Spinal cord (tissue), 10 donors: ENCODE measurements at places on chromosomes 4 and X. TPM values are rescaled to one million over a fixed set of nuclear protein-coding genes. Genes with fewer than 3 reads are reported as not detected.

The DCAF8L2 gene
- not detected for total RNA-seq

- no peak overlapping the region for H3K27ac ChIP-seq
- no peak for DNase-seq
- peaks cover 6% of the 10 kb centered on the region for H3K4me1 ChIP-seq
- H3K27me3 ChIP-seq, result peaks cover 2% of the 10 kb centered on the region
- no peak overlapping the region for H3K4me3 ChIP-seq
Measured at GRCh38 chrX:9919632-9920172, 47.5 kb upstream of the CLDN34 start.

GRCh38 chr4:19074036-19074435 is 1052.5 kb upstream of the LCORL start:
- H3K36me3 ChIP-seq, result no peaks in the 10 kb centered on the region
- H3K4me1 ChIP-seq, result no peaks in the 10 kb centered on the region
- H3K27ac ChIP-seq, result no peak overlapping the region
- H3K4me3 ChIP-seq, result no peak overlapping the region
- DNase-seq, result peak; percentile 95

GRCh38 chr4:158630893-158631292 is 40.8 kb downstream of the C4orf46 start:
- DNase-seq, result no peak
- H3K27me3 ChIP-seq, result no peaks in the 10 kb centered on the region
- H3K4me1 ChIP-seq, result no peaks in the 10 kb centered on the region

DNA sequence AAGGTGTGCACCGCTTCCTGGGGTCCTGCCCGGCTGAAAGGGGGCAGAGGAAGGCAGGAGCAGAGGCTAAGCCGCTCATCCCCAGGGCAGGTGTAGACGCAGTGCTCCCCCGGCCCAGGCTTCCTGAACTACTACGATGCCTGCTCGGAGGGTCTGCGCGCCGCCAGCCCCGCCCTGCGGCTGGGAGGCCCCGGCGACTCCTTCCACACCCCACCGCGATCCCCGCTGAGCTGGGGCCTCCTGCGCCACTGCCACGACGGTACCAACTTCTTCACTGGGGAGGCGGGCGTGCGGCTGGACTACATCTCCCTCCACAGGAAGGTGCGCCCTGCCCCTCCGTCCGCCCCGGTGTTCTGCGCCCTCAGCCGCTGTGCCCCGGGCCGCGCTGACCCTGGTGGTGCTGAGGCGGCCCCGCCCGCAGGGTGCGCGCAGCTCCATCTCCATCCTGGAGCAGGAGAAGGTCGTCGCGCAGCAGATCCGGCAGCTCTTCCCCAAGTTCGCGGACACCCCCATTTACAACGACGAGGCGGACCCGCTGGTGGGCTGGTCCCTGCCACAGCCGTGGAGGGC is 8.4 kb upstream of the SLC26A1 start:
- H3K4me1 ChIP-seq, result peaks cover 37% of the 10 kb centered on the region
- H3K27me3 ChIP-seq, result peaks cover 43% of the 10 kb centered on the region
- H3K4me3 ChIP-seq, result no peak overlapping the region
- no peak for DNase-seq
- no peak overlapping the region for H3K27ac ChIP-seq
- H3K36me3 ChIP-seq, result peaks cover 30% of the 10 kb centered on the region

DNA sequence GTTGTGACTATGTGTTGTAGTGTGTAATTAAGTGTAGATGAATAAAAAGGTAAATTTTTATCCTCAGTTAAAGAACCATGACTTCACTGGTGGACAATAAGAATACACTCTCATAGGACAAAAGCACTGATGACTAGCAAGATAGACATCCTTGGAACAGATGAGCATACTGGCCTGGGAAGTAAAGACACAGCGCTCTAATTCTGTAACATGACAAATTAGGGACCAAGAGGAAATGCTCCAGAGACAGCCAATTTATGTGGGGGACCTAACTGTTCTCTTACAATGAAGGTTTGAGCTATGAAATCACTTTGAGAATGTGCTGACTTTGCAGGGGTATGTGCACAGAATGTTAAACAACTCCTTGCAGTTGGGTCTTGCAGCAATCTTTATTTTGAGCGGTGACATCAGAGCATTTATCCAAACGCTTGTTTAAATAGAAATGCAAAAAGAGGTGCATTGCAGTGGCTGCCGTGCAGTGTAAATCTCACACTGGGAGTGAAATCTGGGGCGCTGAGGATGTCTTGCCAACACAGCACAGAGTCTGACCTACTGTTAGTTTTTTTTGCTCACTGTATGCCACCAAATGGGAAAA is 109.3 kb downstream of the MAGEC2 start:
- H3K27me3 ChIP-seq, result no peaks in the 10 kb centered on the region
- peak; percentile 62 for DNase-seq
- no peak overlapping the region for H3K4me3 ChIP-seq
- H3K4me1 ChIP-seq, result no peaks in the 10 kb centered on the region
- H3K27ac ChIP-seq, result no peak overlapping the region

- peaks cover 3% of the 10 kb centered on the region for H3K36me3 ChIP-seq
- peaks cover 6% of the 10 kb centered on the region for H3K4me1 ChIP-seq
- no peaks in the 10 kb centered on the region for H3K27me3 ChIP-seq
- DNase-seq, result no peak
- no peak overlapping the region for H3K4me3 ChIP-seq
- H3K27ac ChIP-seq, result no peak overlapping the region
Measured at GRCh38 chr4:150192986-150193385, 114.7 kb downstream of the DCLK2 start.
